GM12864 (cell line): ENCODE measurements at places on chromosomes 4 and X.

GRCh38 chr4:32417113-32417704, 1697.0 kb downstream of the PCDH7 start:
- no peak for DNase-seq

- no peak for DNase-seq
Measured at GRCh38 chr4:153904011-153904410, 115.1 kb upstream of the SFRP2 start.

DNA sequence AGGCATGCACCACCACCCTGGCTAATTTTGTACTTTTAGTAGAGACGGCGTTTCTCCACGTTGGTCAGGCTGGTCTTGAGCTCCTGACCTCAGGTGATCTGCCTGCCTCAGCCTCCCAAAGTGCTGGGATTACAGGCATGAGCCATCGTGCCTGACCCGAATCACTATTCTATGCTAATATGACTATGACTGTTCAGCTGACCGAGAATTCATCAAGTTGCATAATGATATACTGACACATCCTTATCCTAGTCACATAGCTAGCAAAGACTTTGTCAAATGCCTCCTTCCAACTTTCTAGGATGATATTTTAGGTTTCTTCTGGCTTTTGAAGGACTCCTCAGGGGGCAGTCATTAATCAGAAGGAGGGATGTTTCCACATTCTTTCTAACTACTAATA, 4.8 kb upstream of the GPM6B start:
- DNase-seq, result no peak

DNA sequence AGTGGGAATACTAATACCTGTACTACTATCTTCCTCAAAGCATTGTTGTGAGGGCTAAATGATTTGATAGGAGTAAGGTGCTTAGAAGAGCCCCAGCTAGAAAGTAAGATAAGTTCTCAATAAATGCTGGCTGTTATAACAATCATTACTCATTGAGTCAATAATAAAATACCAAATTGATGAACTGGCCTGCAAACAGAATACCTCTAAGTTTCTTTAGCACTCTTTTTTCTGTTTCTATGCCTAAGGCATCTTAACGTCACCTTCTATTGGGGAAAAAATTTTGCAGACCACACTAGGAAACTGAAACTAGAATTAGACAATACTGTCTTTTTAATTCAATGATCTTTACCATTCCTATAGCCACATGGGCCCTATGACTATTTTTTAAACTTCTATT, 1.2 kb downstream of the CLTRN start:
- DNase-seq, result no peak

DNA sequence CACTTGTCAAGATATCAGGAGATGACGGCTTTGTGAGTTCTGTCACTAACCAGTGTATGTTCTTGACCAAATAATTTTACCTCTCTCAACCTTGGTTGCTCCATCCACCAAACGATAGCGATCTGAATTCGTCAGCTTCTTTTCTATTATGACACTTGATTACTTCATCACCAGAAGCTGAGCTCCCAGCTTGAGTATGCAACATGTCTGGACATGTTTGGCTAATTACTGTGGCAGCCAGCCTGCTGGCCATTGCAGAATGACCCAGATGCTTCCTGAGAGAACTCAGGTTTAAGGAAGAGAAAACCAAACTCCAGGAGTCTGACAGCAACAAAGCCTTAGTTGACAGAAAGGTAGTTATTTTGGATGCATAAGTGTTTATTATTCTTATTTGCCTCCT, 46.4 kb upstream of the PARM1 start:
- no peak for DNase-seq

DNA sequence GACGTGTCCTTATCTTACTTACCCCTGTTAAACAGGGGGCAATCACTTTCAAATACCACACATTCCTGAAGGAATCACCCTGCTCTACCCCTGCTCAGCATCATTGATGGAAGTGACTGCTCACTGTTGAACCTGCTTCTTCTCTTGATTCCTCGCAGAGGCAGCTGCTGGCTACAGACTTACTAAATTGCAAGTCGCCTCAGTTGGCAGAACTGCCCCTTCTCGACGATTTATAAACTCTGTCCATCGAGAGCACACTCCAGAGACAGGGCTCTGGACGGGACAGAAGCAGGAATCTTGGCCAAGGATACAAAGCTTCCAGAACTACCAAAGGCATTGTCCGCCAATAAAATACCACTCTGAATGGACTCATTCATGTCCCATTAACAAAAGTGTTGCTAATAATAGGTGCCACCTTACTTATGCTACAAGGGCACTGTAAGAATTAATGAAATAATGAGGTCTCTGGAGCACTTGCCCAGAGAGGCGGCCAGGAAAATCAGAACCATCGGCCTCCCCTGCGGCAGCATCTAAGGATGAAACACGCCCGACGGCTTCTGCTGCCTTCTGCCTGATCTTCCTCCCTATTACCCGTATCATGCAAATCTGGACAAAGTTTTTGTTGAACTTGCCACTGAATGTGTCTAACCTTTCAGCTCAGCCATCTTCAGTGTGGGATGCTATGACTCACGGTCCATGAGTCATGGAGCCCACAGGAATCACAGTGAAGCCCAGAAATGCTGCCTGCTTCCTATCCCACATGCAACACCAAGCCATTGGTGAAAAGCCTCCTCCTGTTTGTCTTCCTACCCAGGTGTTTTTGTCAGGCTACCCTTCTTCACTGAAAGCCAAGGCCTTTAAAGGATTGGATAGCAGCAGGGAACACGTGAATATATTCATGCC, 164.9 kb downstream of the MAML3 start:
- DNase-seq, result no peak
